ENCODE measurements at places on chromosomes 11 and 22.
A peak's percentile ranks its signal among the peaks of the same experiment; 100 is the strongest.

- DNase-seq, result no peak
These were observed 77.8 kb downstream of the GRIK4 start for GRCh38 chr11:120589376-120589775.

GRCh38 chr22:17035246-17035645 is 27.2 kb upstream of the GAB4 start:
- DNase-seq, result no peak

DNA sequence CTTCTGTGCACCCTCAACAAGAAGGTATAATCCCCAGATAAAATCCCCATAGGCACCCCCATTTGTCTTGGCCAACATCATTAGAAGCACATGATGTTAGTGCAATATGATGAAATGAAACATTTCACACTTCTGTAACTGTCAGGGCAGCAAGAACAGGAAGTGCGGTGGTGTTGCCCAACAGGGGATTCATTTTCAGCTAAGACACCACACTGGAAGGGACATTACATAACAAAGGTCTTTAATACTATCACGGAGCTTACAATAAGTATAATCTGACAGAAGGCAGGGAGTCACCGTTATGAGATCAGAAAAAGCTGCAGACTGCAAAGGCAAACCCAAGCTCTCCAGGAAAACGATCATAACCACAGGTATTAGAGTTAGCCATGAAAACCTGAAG is 2.0 kb downstream of the OR52W1 start:
- peak; percentile 43 for DNase-seq

DNA sequence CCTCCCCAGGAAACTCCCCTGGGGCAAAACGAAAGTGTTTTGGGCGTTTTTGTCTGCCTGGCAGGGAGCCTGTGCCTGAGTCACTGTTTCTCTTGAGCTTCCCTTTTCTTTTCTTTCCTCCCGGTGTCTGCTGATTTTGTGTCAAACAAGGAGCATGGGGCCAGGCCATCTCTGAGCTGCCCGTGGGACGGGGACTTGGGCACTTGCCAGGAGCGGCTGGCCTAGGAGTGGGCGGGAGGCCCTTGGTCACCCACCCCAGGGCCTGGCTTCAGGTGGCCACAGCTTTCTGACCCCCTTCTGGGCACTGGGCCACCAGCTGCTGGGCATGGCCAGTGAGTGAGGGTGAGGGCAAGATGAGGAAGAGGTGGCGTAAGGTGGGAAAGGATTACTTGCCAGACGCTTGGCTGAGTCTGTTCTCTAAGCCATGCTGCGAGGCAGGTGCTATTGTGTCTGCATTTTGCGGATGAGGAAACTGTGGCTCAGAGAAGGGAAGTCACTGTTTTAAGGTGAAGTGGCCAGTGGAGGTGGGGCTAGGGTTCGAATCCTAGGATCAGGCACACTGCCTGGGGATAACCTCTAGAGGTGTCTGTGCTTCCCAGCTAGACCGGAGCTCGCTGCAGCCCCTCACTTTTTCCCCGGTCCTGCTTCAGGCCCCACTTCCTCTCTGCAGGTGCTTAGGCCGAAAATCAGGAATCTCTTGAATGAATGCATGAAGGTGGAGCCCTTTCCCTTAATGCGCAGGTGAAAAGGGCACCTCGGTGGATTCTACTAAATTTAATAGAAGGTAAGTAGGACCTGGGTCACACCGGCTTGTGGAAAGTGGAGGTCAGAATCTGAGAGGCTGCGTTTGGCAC is 7.8 kb upstream of the NFAM1 start:
- DNase-seq, result peak; percentile 78

GRCh38 chr11:120710354-120711131 is 199.0 kb downstream of the GRIK4 start:
- peak; percentile 6 for DNase-seq

DNA sequence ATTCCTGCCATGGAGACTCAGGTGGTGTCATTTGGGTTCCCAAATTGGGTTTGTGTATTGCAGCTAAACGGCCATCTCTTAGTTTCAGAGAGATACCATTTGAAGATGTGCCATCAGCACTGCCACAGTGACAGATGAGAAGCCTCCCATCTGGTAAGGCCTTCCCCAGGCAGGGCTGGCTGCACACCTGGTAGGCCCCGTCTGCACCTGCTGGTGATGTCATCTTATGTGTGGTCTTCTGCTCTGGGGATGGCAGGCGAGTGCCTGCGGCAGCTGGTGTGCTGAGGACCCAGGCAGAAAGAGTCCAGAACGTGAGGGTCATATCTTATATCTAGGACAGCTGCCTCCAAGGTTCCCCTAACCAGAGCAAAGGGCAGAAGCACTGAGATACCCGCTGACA is 100.6 kb downstream of the CSNK2A3 start:
- DNase-seq, result no peak

GRCh38 chr22:29842740-29843139 is 4.7 kb upstream of the ASCC2 start:
- DNase-seq, result no peak

- no peak for DNase-seq
These were observed 24.7 kb downstream of the ALG9 start for GRCh38 chr11:111846636-111847035.

DNA sequence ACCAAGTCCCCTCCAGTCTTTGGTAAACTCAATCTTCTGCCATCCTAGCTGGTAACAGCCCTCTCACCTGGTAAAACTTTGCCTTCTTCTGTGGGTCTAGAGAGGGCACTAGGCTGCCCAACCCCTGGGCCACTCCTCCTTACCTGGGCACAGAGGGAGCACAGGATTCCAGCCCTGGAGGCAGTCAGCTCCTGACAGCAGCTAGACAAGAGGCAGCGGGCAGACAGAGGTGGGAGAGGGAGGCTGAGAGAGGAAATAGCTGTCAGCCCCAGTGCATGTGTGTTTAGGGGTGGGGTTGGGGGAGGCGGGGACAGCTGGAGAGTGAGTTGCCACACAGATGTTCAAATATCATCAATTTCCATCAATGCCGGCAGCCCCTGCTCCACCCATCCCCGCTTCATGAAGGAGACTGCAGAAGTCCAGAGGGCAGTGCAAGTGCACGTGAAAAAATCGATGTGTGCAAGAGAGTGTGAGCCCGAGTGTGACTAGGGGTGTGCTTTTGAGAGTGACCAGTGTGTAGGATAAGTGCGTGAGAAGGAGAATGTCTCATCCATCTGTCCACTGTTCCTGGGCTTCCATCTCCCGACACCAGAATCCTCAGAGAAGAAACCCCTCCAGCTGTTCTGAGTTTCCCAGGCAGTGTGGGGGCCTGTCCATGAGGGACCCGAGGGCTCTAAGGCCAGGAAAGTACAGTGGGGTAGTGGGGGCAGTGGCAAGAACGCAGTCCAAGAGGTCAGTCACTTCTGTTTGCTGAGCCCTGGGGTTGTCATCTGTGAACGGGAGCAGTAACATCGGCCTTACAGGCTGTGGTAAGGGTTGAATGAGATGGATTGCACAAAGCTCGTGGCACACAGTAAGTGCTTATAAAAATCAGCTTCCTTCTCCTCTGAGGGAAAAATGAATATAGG is at the start of gene PTGDR2:
Gene PTGDR2, minus strand, starts transcription at position 225 of the 908 bp plus-strand sequence. CDS start 2,228 bp downstream, outside the sequence.
- DNase-seq, result no peak

DNA sequence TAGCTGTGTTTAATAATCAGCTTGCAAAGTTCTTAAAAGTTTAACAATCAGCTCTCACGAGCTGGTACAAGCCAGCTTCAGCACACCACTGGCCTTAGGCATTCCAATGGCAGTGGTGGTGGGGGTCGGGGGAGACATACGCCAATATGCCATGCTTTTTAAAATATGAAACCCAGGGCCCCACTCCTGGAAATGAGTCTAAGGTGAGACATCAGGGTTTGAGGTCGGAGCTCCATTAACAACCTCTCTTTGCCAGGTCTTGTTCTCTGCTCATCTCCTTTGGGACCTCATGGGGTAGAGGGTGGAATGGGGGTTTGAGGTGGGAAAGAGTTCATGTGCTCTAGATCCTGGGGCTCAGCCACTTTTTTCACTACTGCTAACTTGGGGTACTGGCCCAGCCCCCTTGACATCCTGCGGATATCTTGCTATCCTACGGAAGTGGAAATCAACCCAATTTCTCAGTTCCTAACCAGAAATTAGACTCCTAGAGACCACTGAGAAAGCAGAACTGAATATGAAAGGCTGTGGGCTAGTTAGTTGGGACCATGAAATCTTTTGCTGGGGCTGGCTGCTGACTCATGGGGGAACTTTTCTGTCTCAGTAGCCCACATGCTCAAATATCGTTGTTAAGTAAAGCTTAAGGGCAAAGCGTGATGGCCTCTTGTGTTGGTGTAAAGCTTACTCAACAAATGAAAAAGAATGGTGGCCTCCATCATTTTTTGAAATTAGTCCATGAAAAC is 90.1 kb downstream of the PDHX start:
- DNase-seq, result no peak

- DNase-seq, result no peak
These were observed 36.3 kb downstream of the HIRA start for GRCh38 chr22:19395276-19395675.

DNA sequence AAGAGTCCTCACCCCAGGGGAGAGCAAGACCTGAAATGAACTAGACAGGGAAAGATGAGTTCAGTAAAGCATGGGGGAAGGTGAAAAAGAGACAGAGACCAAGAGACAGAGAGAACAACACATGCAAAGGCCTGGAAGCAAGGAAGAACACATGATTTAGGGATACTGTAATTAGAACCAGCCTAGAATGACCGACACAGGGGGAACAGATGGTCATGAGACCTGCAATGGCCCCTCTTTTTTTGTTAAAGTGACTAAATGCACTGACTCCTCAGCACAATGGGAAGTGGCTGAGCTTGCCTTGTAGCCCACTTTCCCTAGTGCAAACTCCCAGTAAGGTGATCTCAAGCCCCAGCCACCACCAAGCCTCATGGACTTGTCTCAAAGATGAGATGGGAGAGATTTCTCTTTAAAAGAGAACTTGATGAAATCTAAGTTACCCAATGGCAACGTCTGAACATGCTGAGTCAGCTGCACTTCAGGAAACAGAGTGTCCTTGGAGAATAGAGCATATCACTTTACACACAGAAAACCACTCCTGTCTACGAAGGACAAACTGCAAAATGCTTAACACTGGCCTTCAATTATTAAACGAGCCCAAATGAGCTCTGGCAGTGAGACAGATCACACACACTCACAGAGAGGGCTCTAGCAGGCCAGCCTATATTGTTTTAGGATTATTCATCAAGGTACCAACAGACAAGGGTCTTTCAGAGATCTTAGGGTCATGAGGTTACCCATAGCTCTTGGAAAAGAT is 91.0 kb downstream of the SERGEF start:
- DNase-seq, result no peak

GRCh38 chr11:75499423-75500190 is 26.1 kb downstream of the GDPD5 start:
- DNase-seq, result no peak

- no peak for DNase-seq
These were observed 152.8 kb upstream of the ZBED5 start for GRCh38 chr11:11010624-11011127.

- DNase-seq, result no peak
These were observed 138.9 kb upstream of the MTNR1B start for GRCh38 chr11:92830377-92831155.

DNA sequence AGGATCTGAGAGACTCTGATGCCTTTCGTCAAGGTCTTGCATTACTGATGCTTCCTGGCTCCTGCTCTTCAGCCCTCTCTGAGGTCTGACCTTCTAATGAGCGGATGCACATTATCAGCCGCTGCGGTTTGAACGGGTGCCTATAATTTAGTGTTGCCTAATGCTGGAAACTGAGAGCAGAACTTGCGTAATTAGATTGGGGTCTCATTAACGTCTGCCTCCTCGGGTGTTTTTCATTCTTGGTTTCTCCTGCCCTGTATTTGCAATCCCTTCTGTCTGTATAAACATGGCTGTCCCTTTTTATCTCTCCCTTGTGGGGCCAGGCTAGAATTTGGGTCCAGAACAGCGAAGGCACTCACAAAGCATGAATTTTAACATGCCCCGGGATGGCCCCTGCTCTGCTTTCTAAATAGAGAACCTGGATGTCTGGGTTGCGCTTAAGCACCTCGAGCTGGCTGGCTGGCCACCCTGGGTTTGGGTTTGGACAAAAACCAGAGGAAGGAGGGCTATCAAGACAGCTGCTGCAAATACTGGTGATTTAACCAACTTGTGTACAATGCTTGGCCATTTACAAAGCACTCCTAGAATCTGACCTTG is 118.6 kb downstream of the TIMP3 start:
- DNase-seq, result no peak

DNA sequence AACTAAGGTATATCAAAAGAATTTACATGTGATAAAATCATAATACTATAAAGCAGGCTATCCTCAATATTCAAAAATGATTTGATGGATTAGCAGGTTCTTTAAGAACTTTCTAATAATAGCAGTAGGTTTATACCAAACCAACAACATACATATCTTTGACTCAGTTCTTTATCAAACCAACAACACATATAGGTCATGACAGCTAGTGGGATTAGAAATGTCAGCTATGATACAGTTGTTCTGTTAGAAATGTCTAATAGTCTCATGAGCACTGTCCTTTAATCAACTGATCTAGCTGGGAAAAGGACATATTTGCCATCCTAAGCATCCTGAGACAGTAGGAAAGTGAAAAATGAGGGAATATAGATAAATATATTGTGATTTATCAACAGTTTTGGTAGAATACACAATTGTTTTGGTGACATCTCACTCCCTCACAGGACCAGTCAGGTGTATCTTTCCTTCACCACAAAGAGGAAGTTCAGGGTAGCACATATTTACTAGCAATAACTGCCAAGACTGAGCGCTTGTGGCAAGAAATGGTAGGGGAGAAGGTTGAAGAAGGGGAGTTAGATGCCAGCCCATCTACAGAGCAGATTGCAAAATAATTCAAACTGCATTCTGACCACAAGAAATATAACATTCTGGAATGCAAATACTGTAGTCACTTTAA is 90.8 kb upstream of the APOA1 start:
- DNase-seq, result no peak

- DNase-seq, result peak; percentile 81
These were observed 9.4 kb upstream of the SF1 start for GRCh38 chr11:64787526-64788320.

DNA sequence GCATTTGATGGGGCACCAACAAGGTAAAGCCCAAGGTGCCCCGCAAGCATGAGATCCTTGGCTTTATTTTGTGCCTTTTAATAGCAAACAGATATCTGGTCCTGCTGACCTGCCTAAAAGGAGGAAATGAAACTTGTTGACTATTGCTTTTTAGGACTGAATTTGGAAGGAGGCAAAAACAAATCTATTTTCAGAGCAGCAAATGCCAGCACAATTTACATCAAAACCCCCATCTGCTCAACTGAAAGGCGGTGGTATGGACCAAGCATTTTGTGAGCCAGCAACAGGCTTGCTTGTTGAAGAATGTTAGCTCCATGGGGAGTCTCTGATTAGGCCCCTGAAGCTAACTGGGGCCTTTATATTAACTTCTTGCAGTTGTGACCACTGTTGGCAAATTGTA is 192.6 kb upstream of the E2F8 start:
- no peak for DNase-seq

GRCh38 chr22:23237201-23237798 is 57.0 kb downstream of the BCR start:
- peak; percentile 50 for DNase-seq
